HEK293T (cell line): ENCODE measurements at places on chromosomes 11 and 22.

GRCh38 chr11:106668147-106668546 lies 350.1 kb downstream of the GUCY1A2 start:
- no peak for DNase-seq

DNA sequence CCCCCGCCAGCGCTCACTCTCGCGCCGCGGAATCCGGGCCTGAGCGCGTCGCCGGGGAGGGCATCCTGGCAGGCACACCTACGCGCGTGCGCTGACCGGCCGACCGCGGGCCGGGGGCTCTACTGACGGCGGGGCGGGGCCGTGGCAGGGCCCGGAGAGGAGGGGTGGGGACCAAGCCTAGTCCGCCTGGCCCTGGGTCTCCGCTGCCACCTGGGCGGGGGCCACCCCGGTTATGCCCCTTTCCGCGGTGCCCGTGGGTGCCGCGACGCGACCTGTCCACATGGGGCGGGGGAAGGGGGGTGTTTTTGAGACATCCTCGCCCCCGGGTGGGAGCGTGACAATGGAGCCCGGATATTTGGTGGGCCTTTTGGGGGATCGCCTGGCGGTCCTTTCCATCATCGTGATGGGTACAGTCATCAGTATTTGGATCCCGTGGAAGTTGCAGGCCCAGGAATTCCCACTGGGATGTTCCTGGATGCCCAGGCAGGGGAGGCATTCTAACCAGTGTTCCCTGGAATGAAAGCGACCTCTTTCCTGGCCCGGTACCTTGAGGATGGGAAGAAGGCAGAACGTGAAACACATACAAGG lies 2.2 kb downstream of the NCAM1 start:
- DNase-seq, result no peak

- DNase-seq, result peak; percentile 45
Measured at GRCh38 chr22:43213051-43213450, 26.1 kb upstream of the TTLL12 start.

DNA sequence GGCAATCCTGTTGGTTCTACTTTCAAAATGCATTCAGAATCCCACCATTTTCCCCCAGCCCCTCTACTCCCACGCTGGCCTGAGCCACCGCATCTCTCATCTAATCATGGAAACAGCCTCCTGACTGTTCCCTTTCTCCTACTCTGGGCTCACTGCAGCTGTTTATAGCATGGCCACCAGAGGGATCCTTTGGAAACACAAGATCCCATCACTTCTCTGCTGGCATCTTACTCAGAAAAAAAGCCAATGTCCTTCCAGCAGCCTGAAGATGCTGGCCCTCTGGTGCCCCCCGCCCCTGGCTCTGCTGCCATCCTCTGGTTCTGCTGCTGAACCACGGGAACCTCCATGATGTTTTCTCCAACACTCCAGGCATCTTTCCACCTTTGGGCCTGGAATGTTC lies 11.1 kb downstream of the MS4A8 start:
- DNase-seq, result peak; percentile 28

DNA sequence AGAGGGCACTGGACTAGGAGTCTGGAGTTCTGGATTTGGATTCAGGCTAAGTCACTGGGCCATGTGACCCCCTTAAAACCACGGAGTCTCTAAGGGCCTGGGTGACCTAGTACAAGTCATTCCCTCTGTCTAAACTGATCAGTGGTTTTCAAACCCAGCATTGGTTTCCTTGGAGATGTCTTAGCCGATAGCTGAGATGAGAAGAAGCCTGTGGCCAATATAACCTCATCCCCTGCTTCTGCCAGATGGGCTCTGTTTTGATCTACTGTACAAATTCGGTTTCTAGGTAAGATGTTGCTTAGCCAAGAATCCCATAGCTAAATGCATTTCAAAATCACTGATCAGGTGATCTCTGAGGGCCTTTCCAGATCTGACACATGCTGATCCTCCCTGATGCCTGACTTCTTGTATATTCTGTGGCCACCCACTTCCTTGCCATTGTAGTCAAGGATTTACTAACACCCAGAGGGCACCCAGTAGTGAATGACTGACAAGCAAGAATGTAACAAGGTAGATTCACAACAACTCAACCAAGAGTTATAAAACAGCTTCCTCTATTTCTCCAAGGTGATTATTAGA lies 53.1 kb downstream of the GALNT18 start:
- DNase-seq, result no peak
